ENCODE measurements at places on chromosomes 3 and 15.
A peak's percentile ranks its signal among the peaks of the same experiment; 100 is the strongest.

- no peak for DNase-seq
Observed at GRCh38 chr3:8223766-8224165, 277.9 kb upstream of the LMCD1 start.

GRCh38 chr3:172173316-172174254 is 134.2 kb downstream of the FNDC3B start:
- no peak for DNase-seq

GRCh38 chr15:41897363-41897799 is 3.5 kb upstream of the SPTBN5 start:
- DNase-seq: no peak

GRCh38 chr3:185188816-185189215 is 36.0 kb upstream of the C3orf70 start:
- no peak for DNase-seq

DNA sequence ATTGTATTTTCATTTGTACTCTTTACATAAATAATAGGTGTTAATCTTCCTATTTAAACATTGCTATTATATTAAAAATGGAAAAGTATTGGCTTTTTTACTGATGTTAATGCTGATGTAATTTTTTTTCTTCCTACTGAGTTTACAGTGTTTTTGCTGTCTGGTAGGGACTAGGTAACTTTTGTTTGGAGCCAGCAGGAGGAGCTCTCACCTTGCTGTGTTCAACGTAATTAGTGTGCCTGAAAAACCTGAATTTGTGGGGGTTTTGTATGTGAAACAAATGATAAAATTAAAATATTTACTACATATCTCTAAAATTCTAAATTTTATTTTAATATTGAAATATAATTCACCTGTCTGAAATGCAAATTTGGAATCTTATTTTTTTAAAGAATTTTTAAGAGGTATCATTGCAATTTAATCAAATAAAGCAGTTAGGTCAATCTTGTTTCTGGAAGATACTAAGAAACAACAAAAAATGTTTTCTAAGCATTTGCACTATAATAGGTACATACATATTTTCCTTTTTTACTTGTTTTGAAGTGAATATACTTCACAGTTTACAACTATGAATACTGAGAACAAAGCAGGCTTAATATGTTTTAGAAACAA is 48.8 kb downstream of the EPHA6 start:
- no peak for DNase-seq

GRCh38 chr3:194028434-194029004 is 107.4 kb upstream of the HES1 start:
- DNase-seq: no peak

GRCh38 chr3:58013973-58014649 is 5.9 kb downstream of the FLNB start:
- no peak for DNase-seq

DNA sequence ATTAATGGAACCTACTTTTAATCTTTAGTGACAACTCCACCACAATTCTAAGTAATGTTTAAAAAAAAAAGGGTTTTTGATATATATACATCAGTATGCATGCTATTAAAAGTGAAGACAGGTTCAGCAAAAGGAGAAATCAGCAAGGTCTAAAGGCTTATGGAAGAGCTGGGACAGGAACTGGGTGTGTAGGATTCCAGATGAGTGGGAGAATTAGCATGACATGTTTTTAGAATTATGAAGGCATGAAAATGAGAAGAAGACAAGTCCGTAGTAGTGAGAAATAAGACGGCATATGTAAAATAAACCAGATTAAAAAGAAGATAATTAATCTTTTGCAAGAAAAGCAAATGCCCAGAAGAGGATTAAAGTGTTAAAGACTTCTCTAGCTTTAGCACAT is 52.0 kb downstream of the CBLB start:
- no peak for DNase-seq

GRCh38 chr15:64247906-64248541 is 85.2 kb upstream of the PPIB start:
- DNase-seq: peak; percentile 27

DNA sequence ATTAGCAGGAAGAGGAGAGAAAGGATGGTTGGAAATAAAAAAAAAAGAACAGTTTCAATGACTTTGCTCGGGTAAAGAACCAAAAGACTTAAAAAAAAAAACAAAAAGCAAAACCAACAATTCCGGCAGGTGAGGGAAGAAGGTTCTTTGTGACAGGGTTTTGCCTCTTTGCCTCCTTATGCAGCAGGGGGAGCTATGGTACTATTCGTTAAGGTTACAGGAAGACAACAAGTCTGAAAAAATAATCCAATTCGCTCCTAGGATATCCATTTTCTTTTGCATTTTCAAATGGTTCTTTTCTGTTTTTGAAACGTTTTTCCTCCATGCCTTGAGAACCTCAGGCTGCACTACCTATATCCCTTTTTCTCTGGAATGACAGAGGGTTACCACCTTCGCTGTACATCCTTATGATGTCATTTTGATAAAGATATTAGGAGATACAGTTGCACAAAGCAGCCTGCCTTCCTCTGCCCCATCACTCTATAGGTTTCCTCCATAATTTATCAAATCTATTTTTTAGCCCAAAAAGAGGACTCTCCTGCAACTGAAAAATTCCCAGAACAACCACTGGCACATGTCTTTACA is 55.0 kb downstream of the CFAP20DC start:
- peak; percentile 9 for DNase-seq

- no peak for DNase-seq
Observed at GRCh38 chr15:69750253-69750652, 297.6 kb downstream of the RPLP1 start.

GRCh38 chr3:25178672-25179071 is 249.4 kb upstream of the RARB start:
- no peak for DNase-seq

GRCh38 chr3:37029111-37029510 is 35.8 kb downstream of the MLH1 start:
- DNase-seq: no peak

DNA sequence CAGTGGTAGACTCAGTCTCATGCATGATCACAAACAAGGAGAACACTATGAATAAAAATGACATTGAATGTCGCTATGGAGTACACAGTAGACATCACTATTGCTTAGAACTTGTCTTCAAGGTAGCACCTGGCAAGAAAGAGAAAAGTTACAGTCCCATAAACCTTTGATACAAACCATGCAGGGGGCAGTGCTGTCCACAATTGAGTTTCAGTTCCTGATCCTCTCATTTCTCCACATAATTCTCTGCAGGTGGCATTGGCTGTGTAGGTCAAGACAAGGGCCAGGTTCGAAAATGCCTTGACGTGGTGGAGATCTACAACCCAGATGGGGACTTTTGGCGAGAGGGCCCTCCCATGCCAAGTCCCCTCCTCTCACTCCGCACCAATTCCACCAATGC is 47.9 kb downstream of the KBTBD12 start:
- no peak for DNase-seq

- DNase-seq: no peak
Observed at GRCh38 chr3:22952860-22953259, 250.3 kb upstream of the UBE2E2 start.

All from activated T-helper 1 cell treated with anti-CD3 and anti-CD28 coated beads, Interleukin-12 subunit alpha, Interleukin-12 subunit beta, Interleukin-2, Interleukin-4 antibody, amounts not matched to agents 30 ng/mL and 10 ng/mL and 1 ng/mL, durations not matched to agents 14 hours and 24 hours and 36 hours (primary cell).